ENCODE measurements at places on chromosomes 6 and 20.

GRCh38 chr6:150301846-150302519 lies 66.8 kb upstream of the IYD start:
- no peak for DNase-seq

- no peak for DNase-seq
Observed at GRCh38 chr20:24363031-24363430, 106.4 kb upstream of the SYNDIG1 start.

- DNase-seq: no peak
Observed at GRCh38 chr20:7257692-7258466, 490.4 kb downstream of the BMP2 start.

- no peak for DNase-seq
Observed at GRCh38 chr6:13080462-13081188, 247.7 kb downstream of the TBC1D7 start.

- DNase-seq: peak; percentile 20
Observed at GRCh38 chr6:131135244-131136020, at the start of gene AKAP7. Gene AKAP7 (plus strand): TSS chr6:131135467. CDS start chr6:131135764, 297 bp downstream.

DNA sequence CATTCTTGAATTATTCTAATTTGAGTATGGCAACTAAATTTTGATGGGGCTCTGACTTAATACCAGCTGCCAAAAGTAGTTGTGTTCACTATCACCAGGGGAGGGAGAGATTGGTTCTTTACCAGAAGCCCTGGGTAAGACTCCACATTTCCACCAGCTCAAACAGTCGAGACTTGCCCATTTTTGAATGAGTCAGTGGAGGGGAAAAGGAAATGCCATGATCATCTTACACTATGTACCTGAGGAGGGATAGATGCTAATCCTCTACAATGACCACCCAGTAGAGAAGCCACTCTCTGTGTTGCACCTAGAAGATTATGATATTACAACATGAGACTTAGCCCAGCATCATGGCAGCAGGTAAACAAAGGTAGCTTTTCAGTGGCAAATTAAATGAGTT lies 77.0 kb upstream of the SGK1 start:
- no peak for DNase-seq

- peak; percentile 31 for DNase-seq
Observed at GRCh38 chr6:17086469-17086868, 15.4 kb upstream of the STMND1 start.

- DNase-seq: no peak
Observed at GRCh38 chr6:92977018-92977417, 442.3 kb downstream of the EPHA7 start.

DNA sequence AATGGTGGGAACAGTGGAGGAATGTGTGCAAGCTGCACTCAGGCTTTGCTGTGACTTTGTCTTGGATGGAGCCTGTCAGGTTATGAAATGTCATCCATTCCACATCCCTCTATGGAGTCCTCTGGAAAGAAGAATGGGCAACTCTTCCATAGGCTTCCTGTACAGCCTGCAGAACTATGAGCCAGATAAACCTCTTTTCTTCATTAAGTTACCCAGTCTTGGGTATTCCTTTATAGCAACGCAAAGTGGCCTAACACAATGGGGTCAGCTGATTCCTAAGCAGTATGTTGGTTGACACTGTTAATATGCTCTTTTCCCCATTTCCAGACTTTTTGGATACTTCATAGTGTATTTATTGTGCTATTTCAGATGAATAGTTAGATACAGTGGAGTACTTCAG lies 75.8 kb upstream of the IYD start:
- DNase-seq: no peak

DNA sequence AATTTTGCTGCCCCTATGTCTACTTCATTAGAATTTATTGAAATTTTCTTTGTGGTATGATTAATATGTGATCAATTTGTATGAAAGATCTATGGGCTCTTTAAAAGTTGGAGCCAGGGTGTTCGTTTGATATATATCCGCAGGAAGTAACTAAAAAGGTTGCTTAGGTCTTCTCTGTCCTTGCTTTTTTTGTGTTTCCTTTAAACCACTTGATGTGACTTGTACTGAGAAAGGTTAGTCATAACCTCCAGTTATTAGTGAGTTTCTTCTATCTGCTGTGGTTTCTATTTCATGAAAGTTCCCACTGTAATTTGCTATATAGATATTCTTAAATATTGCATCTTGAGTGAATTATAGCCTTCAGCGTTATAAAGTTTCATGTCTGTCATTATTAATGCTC lies 585.3 kb upstream of the ARID1B start:
- no peak for DNase-seq

- no peak for DNase-seq
Observed at GRCh38 chr6:20265842-20266241, 53.6 kb upstream of the MBOAT1 start.

DNA sequence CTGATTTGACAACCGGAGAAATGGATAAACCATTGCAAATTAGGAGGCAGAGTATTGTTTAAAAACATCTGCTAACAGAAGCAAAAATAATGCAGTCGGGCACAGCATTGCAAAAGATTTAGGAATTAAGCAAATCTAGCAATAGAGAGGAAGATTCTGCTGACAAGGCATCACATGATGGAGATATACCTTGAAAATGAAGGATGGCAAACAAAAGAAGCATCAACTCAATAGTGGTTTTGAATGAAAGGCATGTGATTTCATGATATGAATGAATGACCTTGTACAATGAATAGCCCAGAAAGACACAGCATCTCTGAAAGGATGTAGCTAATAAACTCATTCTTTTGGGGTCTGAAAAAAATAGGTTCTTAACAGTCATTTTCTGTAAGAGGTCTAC lies 8.6 kb upstream of the RBM39 start:
- no peak for DNase-seq

DNA sequence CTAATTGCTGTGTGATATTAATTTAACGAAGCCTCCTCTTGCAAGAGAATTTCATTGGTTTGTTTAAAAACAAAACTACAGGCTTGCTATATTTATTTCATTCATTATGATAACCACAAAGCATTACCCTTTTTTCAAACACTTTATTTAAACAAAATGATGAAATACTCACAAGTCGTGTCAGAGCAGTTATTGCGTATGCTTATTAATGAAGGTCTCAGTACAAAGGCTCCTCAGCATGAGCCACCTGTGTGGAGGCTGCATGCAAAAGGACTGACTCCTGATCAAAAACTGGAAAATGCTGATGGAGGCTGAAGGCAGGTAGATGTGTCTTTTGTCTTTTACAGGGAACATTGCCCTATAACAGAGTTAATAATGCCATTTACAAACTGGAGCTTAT lies 130.5 kb downstream of the CRYBG1 start:
- DNase-seq: no peak

DNA sequence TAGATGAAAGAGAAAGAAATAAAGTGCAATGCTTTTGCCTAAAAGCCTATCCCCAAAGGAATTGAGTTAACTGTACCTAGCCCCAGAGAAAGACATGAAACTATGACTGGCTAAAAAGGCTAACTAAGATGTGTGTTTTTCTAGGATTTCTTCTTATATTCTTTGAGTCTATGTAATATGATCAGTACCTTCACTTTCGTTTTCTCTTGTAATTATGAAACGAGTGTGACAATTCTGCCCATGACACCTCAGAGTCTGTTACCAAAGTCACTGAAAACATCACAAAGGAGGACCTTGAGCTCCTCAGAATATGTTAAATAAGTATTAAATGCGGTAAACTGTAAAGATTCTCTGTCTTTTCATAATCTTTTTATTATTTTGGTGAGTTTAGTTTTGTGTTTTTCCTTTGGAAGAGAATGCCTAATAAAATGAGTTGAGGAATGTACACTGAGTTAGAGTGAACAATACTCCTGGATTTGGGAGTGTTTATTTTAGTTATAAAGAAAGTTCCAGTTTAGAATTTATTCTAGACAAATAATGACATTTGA lies 141.3 kb downstream of the FUT9 start:
- DNase-seq: no peak

DNA sequence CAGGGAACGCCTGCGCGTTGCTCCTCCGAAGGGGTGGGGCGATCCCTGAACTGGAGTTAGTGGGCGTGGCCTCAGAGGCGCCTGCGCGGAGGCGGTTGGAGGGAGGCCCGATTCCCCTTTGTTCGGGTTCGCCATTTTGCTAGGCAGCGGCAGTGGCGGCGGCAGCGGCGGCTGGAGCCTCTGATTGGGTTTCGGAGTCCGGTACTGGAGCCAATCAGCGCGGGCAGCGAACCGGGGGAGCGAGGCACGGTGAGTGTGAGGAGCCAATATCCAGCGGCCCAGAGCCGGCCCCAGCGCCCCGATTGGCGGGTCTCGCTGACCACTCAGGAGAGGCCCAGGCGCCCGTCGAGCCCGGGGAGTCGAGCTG lies at the start of gene NFYA:
Gene NFYA (plus strand): TSS at position 139 of the 367 bp plus-strand sequence. CDS start 6,116 bp downstream, outside the sequence.
- DNase-seq: no peak

DNA sequence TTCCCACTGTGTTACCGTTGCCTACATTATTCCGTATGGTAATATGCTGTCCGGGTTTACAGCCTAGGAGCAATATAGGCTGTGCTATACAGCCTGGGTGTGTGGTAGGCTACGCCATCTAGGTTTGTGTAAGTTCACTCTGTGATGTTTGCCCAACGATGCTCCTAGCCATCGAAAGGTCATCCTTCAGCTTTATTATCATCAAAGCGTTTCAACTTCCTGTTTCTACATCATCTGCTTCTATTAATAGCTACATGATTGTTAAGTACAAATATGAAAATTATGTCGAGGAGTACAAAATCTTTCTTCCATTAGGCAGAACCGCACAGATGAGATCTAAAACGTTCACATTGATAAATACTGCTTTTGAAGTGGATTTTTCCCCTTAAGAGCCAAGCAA lies 69.9 kb downstream of the PPP1R14C start:
- no peak for DNase-seq

DNA sequence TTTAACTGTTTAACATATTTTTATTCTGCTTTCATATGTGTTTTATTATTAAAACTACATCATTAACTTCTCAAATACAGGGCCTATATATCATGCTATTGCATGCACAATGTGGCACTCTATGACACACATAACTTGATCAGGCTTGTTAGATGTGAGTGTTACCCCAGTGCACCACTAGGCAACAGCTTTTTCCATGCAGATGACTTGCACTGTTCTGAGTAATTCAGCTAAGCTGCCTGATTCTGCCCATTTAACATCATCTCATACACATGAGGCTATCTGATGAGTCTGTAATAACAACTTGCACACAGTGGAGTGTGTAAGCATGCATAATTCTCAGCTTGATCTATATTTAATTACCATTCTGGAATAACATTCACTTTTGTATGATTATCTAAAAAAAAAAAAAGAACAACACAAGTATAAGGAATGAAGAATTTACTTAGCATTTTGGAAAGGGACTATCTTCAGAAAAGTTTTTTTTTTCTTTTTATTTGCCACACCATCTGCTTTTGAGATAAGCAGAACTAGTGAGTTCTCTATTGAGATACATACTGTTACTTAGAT lies 83.1 kb downstream of the GRM1 start:
- no peak for DNase-seq

- DNase-seq: no peak
Observed at GRCh38 chr6:104166055-104166668, 693.6 kb downstream of the HACE1 start.

DNA sequence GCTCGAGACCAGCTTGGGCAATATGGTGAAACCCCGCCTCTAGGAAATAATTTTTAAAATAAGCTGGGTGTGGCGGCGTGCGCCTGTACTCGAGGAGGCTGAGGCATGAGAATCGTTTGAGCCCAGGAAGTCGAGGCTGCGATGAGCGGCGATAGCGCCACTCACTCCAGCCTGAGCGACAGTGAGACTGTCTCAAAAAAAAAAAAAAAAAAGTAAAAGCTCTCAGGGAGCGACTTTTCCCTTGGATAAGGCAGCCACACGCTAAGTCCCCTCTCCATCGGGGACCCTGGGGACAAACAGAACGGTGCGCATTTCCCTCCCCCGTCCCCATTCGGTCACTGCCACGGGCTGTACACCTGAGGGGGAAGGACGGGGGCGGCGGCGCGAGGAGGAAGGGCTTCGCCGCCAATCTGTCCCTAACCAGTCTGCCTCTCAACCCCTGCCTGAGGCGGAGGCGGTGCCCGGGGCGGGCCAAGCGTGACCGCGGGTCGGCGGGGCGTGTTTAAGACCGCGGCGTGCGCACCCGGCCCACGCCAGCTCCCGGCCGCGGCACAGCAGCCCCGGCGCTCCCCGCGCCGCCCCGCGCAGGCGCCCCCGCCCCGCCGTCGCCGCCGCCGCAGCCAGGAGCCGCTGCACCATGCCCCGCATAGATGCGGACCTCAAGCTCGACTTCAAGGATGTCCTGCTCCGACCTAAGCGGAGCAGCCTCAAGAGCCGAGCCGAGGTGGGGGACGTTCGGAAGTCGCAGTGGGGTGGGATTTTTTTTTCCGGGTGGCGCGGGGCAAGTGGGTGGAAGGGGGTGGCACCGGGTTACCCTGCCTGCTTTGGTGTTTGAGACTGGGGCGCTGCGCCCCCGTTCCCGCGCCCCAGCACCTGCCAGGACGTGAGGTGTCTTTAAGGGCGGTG lies at the start of gene GMPR:
Gene GMPR (plus strand): TSS at position 531 of the 906 bp plus-strand sequence. CDS start 107 bp downstream, at position 638.
- no peak for DNase-seq

- DNase-seq: no peak
Observed at GRCh38 chr6:79170959-79171358, 63.5 kb downstream of the HMGN3 start.

DNA sequence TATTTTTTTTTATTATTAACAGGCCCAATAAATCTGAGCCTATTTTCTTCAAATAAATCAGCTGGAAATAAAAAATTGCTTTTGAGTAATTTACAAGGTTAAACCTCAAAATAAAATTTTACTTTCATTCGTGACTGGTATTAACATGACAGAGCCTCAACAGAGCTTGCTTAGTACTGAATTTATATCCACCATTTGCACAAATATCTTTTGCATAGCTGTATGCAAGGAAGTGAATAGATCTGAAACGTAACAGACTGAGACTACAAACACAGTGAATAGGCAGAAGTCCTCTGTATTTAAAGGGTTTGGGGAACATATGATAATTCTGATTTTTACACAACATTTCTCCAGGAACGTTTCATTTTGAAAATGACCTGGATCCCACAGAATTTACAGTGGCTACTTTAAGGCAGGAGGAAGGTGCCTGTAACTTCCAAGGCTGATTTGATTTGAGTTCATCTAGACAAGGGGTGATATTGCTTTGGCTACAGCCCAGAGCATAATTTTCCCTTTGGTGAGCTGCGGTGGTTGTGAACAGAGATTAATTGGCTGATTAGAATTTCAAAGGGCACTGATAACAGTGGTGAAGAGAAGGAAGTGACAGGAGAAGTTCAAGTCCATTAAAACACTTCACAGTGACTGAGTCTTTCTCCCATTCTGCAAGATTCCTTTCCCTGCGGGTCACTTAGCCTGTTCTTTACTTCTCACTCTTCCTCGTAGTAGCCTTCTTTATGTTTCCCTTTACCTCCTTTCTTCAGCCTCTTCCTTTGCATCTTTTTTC lies 121.2 kb upstream of the SASH1 start:
- DNase-seq: no peak

- no peak for DNase-seq
Observed at GRCh38 chr6:125747589-125748405, 1.6 kb upstream of the HEY2 start.

DNA sequence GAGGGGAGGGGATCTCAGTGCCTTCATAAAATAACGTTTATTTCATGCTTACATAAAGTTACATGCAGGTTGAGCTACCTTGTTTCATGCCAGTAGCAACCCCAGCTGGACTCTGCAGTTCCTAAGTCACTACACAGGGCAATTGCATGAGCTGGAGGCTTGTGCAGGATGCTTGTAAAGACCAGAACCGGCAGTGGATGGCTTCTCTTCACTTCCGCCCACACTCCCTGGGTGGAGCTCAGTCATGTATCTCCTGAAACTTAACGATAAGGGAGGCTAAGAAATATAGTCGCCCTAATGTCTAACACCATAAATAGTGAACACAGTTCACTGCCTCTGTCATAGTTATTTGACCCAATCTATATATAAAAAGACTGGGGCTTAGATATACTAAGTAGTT lies 99.4 kb upstream of the RAB32 start:
- no peak for DNase-seq

GRCh38 chr6:99110029-99110428 lies 162.3 kb upstream of the FBXL4 start:
- no peak for DNase-seq

All from smooth muscle cell of the brain vasculature (primary cell).